ENCODE measurements at places on chromosomes 4 and X.
A peak's percentile ranks its signal among the peaks of the same experiment; 100 is the strongest.

GRCh38 chr4:107629318-107629717, 90.7 kb downstream of the PAPSS1 start:
- DNase-seq: no peak

DNA sequence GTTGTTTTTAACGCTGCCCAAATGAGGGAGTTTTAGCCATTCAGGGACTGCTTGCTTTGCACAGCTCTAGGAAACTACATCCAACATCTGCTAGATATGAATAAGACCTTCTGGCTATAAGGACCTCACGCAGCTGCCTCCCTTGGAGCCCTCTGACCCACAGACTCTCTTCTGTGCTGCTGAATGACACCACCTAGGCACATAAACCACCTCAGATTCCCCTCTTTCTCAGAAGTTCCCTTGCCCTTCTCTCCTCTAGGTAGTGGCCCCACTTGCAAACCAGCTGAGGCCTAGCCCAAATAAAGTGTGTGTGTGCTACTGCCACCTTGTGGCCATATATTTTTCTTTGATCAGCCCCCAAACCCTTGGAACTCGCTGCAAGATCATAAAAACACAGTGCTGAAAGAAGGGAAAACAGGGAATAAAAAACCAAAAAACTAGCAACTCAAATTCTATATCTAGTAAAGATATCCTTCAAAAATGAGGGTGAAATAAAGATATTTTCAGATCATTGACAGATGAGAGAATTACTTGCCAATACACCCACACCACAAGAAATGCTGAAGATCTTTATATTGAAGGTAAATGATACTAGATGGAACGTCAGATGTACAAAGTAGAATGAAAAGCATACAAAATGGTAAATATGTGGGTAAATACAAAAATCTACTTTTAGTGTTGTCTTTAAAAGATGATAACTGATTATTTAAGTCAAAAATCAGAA, 265.9 kb downstream of the ADAMTS3 start:
- DNase-seq: peak; percentile 28

- DNase-seq: no peak
Measured at GRCh38 chrX:29348288-29348687, 761.0 kb downstream of the IL1RAPL1 start.

GRCh38 chrX:9913146-9913433, 54.1 kb upstream of the CLDN34 start:
- DNase-seq: no peak

- DNase-seq: no peak
Measured at GRCh38 chrX:131359611-131360010, 70.5 kb upstream of the IGSF1 start.

DNA sequence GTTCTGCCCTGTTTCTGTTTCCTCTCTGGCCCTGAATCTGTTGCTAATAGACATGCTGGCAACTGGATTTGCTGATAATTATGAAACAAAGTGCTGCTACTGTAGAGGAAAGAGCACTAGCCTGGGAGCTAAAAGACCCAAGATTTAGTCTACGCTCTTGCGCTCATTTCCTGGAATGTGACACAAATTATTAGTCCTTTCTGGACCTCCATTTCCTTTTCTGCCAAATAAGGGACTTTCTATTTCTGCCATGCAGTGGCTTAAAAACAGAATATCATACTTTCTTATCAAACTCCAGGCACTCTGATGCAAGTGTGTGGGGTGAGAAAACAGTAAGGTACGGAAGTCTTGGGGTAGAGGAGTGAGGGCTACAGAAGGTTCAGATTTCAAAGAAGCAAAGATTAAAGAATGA, 48.3 kb upstream of the GPR174 start:
- DNase-seq: no peak

DNA sequence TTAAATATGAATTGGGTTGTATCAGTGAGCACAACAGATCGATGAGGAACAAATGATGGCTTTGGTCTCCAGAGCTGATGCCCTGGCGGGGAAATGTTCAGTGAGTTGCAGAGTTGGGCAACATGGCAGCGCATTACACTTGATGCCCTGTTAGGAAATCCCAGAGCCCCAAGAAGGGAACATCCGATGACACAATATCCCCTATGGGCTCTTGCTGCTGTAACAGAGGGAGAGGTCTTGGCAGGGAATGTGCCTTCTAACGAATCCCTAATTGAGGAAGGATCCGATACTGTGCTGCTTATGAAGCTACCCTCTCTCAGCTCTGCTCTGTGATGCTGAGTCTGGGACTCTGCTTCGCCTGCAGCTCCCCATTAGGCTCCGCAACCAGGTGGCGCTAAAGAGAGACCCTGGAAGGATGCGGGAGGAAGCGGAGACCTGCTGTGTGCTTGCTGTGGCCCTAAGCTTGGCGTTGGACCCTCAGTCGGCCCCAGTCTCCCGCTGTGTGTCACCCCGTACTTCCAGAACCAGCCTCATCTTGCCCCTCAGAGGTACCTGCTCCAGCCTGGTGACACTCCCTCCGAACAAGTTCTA, 38.9 kb downstream of the PDHA1 start:
- peak; percentile 31 for DNase-seq

- DNase-seq: no peak
Measured at GRCh38 chrX:56462389-56462788, 101.0 kb upstream of the UBQLN2 start.

DNA sequence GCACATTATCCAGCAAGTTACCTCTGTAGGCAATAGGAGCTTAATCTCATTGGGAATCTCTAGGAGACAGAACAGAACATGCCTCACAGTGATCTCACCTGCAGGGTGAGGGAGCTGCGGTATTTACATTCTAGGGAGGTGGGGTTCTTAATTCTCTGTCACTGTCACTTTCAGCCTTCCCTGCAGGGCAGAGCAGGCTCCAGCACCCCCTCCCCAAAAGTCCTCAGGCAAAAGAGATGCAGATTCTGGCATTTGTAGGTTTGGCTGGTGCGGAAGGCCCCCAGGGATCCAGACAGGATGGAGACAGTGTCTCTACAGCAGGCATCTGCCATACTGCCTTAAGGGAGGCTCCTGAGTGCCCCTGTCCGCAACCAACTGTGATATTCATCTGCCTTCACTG, 166.4 kb upstream of the ATP6AP2 start:
- no peak for DNase-seq

- peak; percentile 5 for DNase-seq
Measured at GRCh38 chr4:2320746-2321145, 58.8 kb upstream of the MXD4 start.

GRCh38 chrX:84453351-84454246, 48.7 kb downstream of the HDX start:
- no peak for DNase-seq

DNA sequence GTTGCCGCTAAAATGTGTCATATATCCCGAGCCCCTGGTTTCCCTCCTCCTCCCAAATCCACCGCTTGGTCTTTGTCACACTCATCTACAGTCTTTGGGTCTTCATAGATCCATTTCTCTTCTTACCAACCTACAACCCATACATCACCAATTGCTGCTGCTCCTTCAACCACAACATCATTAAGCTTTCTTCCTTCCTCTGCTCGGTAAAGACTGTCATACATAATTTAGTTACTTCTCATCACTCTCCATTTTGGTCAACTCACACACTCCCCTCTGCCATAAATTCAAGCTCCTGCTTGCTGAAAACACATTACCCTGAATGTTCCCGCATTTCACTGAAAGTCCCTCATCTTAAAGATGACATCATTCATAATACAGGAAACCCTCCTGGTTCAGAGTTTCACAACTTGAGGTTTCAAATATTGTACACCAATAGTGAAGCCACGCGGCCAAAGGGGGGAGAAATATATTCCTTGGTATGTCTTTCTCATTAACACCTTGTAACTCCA, 1.7 kb upstream of the DCTD start:
- no peak for DNase-seq

DNA sequence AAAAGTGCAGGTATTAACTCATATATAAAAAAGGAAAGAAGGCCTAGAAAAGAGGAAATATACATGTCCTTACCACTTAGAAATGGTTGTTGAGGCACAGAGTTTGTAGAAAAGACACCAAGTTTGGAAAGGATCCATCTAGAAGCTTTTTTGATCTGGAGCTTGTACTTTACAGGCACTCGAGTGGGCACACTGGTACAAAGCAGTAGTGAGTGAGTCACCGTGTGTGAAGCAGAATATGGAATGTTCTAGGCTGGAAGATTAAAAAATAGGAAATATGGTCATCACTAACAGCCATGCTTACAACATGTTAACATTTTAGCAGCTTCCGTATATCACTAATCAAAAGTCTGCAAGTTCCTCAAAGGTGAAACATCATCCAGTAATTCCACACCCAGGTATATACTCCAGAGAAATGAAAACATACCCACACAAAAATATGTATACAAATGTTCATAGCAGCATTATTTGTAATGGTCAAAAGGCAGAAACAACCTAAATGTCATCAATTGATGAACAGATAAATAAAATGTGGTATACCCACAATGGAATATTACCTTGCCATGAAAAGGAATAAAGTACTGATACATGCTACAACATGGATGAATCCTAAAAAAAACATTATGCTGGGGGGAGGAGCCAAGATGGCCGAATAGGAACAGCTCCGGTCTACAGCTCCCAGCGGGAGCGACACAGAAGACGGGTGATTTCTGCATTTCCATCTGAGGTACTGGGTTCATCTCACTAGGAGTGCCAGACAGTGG, 69.5 kb downstream of the FRYL start:
- no peak for DNase-seq

DNA sequence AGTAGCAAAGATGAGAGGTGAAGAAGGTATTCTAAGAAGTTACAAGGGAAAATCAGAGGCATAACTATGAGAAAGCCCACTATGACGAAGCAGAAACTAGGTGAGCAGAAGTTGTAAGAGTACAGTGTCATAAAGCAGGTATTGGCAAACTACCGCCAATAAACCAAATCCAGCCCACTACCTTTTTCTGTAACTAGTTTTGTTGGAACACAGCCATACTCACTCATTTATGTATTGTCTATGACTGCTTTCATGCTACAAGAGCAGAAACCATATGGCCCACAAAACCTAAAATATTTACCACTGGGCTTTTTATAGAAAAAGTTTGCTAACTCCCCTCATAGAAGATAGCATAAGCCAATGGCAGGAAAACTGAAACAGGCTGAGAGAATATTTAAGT, 31.8 kb upstream of the ZCCHC13 start:
- no peak for DNase-seq

DNA sequence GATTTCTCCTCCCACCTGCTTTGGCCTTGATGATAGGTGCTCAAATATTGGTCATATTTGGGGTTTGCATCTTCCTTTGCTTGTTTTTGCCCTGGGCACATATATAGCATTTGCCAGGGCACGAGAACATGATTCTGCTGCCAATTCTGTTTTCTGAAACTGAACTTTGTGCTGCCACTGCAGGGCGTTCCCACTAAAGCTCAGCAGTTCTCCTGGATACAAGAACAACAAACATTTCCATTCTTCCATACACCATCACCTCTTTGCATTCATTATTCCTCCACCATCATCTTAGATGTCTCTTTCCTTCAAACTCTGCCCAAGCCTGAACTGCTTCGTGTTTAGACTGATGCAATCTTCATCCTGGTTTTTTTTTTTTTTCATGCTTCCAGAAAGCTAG, 36.3 kb upstream of the GATB start:
- DNase-seq: no peak

- DNase-seq: no peak
Measured at GRCh38 chrX:109578916-109579315, 42.3 kb downstream of the NXT2 start.

DNA sequence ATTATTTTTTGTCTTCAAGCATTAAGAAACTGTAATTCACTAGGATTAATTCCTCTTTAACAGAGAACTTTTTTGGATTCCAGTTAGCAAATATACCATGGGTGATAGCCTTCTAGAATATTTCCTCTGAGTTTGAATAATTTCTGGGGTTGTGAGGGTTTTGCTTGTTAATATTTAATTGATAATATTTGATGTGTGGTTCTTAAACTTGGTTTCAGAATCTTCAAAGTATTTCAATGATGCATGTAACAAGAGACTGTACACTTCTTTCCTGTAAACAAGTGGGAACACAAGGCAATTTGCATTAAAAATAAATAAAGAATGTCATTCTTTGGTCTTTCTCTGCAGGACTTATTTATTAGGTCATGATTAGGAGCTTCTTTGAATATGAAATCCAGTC, 9.5 kb upstream of the C4orf51 start:
- DNase-seq: no peak

GRCh38 chr4:7646384-7647061, 211.8 kb upstream of the PSAPL1 start:
- no peak for DNase-seq

DNA sequence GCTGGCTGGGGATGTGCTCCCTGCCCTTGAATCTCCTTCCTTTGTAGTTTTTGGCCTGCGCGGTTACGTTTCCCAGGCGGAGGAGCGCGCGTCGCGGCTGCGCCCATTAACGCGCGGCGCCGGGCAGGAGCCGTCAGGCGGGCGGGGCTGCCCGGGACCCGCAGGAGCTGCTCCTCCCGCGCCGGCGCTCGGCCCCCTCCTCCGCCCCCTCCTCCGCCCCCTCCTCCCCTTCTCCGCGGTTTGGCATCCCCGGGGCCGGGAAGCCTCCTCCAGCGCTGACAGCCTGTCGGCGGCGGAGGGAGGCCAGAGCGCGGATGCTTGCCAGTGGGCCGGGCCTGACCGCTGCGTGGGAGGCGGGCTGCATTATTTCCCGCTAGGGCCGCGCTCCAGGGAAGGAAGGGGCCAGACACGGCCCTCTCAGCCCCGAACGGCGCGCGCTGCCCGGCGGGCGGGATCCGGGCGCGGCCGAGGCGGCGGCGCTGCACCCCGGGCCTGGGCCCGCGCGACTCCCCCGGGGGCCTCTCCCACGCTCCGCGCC, at the start of gene DCLK2:
DCLK2 (plus strand) TSS at position 405 of the 538 bp plus-strand sequence. CDS start 583 bp downstream, outside the sequence.
- peak; percentile 75 for DNase-seq

DNA sequence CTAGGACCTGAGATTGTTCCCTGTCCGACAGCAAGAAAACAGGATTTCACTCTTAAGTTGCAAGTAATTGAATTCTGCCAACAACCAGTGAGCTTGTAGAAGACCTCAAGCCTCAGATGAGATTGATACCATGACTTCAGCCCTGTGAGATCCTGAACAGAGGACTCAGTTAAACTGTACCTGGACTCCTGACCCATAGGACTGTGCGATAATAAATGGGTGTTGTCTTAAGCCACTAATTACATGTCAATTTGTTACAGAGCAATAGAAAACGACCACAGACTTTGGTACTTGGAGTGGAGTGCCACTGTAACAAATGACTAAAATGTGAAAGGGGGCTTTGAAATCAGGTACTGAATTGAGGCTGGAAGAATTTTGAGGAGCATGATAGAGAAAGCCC, 12.0 kb downstream of the PBDC1 start:
- DNase-seq: no peak
